ENCODE measurements at places on chromosomes 5 and 9.

DNA sequence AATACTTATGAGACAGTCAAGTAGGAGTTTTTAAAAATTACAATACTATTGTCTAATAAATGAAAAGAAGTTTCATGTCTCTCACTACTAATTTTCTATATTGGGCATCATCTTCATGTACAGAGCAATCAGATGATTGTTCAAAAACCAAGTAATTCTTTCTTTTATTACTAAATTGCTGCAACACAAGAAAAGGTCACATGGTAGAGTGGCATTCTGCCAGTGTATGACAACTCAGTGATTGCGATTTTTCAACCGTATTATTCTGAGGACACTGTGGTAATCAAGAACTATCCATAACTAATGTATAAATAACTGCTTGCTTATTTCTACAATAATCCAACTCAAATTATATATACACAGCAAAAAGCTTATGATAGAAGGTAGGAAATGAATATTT lies 96.7 kb upstream of the GRHPR start:
- no peak for DNase-seq

GRCh38 chr5:34914671-34915138 lies 599 bp downstream of the RAD1 start:
- DNase-seq, result no peak

GRCh38 chr9:75599126-75599525 lies 291.3 kb upstream of the PCSK5 start:
- DNase-seq, result no peak

- no peak for DNase-seq
These were observed 1.2 kb downstream of the USP20 start for GRCh38 chr9:129836311-129837007.

GRCh38 chr9:136056546-136057235 lies 38.4 kb downstream of the NACC2 start:
- no peak for DNase-seq

- DNase-seq, result no peak
These were observed 52.5 kb downstream of the EFNA5 start for GRCh38 chr5:107618242-107618641.

DNA sequence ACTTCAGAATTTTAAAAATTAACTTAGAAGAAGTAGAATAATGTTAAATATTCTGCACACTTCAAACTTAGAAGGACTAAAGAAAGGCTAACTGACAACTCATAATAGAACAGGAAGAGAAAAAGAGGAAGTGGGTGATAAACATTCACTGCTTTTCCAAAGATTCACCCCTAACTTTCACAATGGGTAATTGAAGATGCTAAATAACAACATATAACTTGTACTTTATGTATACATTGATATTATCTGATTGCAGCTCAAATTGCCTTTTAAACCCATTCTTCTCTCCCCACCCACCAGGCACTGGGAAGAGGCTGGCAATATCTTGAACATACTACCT lies 376.6 kb downstream of the EFNA5 start:
- DNase-seq, result no peak

DNA sequence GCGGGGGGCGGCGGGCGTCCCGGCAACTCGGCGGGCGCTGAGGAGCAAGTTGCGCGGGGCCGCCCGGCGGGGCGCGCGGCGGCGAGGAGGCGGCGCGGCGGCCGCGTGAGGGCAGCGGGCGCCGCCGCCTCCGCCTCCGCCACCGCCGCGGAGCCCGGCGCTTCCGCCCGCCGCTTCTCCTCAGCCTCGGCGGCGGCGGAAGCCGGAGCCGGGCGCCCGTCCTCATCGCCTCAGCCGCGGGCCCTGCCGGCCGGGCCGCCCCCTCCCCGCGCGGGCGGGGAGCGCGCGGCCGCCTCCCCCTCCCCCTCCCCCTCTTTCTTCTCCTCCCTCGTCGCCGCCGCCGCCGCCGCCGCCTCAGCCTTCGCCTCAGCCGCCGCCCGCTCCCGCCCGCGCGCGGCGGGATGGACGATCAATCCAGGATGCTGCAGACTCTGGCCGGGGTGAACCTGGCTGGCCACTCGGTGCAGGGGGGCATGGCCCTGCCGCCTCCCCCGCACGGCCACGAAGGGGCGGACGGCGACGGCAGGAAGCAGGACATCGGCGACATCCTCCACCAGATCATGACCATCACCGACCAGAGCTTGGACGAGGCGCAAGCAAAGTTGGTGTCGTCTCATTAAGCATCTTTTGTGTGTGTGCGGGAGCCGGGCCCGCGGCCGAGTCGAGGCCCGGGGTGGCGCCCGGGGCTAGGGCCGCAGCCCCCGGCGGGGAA lies at the start of gene PBX3:
Gene PBX3, plus strand, starts transcription at position 321 of the 712 bp plus-strand sequence.
- DNase-seq, result peak; percentile 56

DNA sequence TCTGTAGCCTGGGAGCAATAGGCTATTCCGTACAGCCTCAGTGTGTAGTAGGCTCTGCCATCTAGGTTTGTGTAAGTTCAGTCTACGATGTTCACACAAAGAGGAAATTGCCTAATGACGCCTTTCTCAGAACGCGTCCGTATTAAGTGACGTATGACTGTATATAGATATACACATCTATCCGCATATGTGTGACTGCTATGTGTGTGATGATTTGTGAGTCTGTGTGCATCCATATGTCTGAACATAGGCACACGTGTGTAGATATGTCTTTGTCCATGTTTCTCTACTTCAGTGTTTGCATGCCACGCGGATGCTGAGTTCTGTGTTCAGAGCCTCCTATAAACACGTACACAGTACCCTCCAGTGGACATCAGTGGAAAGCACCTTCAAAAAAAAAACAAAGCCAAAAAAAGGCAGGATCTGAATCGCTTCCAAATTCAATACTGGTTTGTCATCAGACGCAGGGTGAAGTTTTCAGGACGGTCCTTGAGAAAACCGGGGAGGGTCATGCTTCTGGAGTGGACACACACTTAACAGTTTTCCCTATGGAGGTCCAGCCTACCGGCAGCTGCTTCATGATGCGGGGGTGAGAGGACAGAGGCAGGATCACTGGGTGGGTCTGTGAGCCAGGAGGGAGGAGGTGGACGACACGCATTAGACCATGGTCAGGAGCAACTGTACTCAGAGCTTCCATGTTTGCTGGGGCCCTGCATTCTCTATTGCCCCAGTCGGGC lies 29.5 kb upstream of the ALDH1B1 start:
- peak; percentile 38 for DNase-seq

- no peak for DNase-seq
These were observed 463.3 kb upstream of the DMAC1 start for GRCh38 chr9:8262625-8263622.

DNA sequence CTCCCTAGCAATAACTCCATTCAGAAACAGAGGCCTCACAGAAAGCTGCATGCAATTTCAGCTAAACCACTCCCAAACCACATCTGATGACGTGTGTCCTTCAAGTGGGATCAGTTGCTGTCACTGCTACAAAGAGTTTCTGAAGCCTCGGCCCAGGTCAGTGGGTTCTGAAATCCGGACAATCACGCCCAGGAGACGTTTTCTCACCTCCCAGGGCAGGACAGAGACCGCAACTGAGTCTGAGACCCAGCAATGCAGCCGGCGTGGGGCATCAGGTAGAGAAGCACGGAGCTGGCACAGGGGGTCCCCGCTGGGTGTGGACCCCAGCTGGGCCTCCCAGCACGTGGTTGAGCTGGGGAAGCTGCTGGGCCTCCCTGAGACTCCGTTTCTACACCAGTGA lies 2.6 kb upstream of the UBE2QL1 start:
- DNase-seq, result no peak

DNA sequence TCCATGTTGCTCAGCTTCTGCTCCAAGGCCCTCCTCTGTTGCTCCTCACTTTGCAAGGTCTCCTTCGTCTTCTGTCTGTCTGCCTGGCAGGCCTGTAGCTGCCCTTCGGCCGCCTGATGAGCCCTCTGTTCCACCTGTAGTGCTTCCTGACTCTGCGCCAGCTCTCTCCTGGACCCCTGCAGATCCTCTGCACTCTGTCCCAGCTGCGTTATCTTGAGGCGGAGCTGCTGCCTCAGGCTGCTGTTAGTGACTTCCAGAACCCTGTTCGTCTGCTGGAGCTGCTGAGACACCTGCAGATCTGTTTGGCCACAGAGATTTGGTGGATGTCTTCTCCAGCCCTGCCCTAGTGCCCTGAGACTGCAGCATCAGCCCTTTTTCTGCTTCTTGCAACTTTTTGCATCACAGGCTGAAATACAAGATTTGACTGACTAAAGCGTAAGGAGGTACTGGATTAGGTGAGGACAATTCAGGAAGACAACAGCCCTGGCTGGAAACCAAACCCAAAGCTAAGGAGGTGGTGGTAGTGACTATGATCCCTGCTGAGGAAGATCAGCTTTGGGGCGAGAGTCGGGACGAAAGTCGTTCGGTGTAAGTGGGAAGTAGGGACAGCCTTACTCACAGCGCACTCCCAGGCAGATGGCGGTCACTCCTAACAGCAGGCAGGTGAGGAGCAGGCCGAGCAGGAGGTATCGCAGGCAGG lies 2.1 kb downstream of the CD72 start:
- no peak for DNase-seq

GRCh38 chr5:6347673-6348072 lies 30.7 kb downstream of the MED10 start:
- DNase-seq, result no peak

DNA sequence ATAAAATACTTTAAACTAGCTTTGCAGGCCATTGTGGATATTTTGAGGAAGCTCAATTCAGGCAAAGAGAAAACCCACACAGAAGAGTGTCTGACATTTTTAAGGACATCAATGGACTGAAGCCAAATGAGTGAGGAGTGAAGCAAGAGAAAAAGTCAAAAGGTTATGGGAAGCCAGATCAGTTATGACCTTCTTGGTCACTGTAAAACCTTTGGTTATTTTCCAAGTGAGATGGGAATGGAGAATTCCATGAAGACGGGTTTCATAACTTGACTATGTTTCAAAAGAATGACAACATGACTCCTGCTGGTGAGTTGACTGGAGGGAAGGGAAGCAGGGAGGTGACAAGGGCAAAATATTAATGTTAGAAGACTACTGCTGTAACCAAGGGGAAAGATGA lies 585.2 kb downstream of the EFNA5 start:
- DNase-seq, result no peak

GRCh38 chr5:116242343-116242742 lies 157.5 kb downstream of the COMMD10 start:
- no peak for DNase-seq

- DNase-seq, result no peak
These were observed 158.5 kb downstream of the TRPM6 start for GRCh38 chr9:74729136-74729695.

DNA sequence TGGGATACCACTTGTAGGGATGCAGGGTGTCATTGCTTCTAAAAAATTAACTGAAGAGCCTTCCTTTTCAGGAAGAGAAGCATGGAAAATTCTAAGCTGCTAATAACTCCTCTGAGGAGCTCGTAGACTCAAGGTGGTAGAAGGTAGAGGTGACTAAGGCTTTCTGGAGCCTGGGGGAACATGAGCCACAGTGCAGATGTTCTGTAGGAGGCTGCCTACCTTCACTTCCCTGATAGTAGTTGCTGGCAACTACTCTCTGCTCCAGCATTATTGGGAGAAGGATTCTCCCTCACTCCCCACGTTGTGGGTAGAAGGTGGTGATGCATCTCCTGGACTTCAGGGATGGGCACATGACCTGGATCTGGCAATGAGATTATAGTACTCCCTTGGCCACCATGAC lies 86.7 kb upstream of the STARD4 start:
- DNase-seq, result no peak

- no peak for DNase-seq
These were observed 227.3 kb upstream of the ITGA1 start for GRCh38 chr5:52560366-52560765.

- no peak for DNase-seq
These were observed 19.6 kb downstream of the TJP2 start for GRCh38 chr9:69193685-69194032.

- no peak for DNase-seq
These were observed 6.6 kb upstream of the CCDC187 start for GRCh38 chr9:136310273-136311030.

GRCh38 chr5:14251733-14252132 lies 108.6 kb downstream of the TRIO start:
- no peak for DNase-seq

GRCh38 chr5:149546974-149547373 lies 4.3 kb downstream of the CSNK1A1 start:
- DNase-seq, result no peak

DNA sequence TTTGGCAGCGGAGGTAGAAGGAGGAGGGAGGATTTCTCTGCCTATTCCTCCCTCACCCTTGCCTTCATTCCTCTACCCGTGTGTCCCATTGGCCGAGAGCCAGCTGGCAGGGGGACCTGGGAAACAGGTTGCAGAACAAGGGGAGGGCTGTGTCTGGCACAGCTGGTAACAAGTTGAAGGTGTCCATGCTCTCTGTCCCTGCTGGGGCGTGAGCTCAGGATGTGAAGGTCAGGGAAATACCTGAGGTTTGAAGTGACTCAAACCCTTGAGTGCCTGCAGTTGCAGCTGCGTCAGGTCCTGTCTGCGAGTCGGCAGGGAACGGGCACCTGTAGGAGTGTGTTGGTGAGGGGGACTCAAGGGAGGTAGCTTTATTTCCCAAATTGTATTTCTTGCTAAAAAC lies 16.2 kb downstream of the MIGA2 start:
- no peak for DNase-seq

- no peak for DNase-seq
These were observed 515.5 kb downstream of the CSNK1G3 start for GRCh38 chr5:124027441-124027840.
